Stimulated activated CD8-positive, alpha-beta memory T cell treated with anti-CD3 and anti-CD28 coated beads, Interleukin-2, amount 100 ng/mL, for 48 hours (primary cell): ENCODE measurements at places on chromosomes 6 and 20.

DNA sequence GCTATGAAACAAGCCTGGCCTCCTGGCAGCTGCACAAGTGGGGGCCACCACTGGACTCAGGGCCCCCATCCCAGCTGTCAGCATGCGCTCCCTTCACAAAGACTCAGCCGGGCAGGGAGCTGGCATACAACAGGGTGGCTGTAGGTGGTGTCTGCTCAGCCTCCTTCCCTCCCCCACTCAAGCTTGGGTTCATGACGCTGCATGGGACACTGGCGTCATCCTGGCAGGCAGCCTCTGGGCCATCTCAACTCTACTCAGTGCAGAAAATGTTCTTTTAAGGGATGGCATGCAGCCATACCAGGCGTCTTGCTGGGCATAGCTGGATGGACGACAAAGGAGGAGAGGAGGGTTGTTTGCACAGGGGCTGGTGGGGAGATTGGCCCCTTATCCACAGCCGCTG, 30.5 kb downstream of the SAYSD1 start:
- DNase-seq, result no peak

- DNase-seq, result no peak
These were observed 110.7 kb downstream of the KIF6 start for GRCh38 chr6:39614393-39614950.

GRCh38 chr6:98587555-98587954, 246.8 kb upstream of the POU3F2 start:
- DNase-seq, result no peak

- no peak for DNase-seq
These were observed 79.8 kb upstream of the EMILIN3 start for GRCh38 chr20:41446456-41446855.

- no peak for DNase-seq
These were observed 137.7 kb upstream of the LRFN2 start for GRCh38 chr6:40724886-40725285.

- DNase-seq, result peak; percentile 63
These were observed 19.0 kb upstream of the PREX1 start for GRCh38 chr20:48846516-48847492.

GRCh38 chr6:130513770-130514169, 148.0 kb downstream of the TMEM200A start:
- no peak for DNase-seq

GRCh38 chr6:93293460-93293859, 125.9 kb downstream of the EPHA7 start:
- DNase-seq, result no peak

- no peak for DNase-seq
These were observed 136.5 kb downstream of the ELOVL4 start for GRCh38 chr6:79810871-79811270.

- DNase-seq, result no peak
These were observed 7.9 kb downstream of the UBR2 start for GRCh38 chr6:42571611-42572342.

GRCh38 chr6:111750753-111751673, 122.2 kb downstream of the FYN start:
- DNase-seq, result no peak

DNA sequence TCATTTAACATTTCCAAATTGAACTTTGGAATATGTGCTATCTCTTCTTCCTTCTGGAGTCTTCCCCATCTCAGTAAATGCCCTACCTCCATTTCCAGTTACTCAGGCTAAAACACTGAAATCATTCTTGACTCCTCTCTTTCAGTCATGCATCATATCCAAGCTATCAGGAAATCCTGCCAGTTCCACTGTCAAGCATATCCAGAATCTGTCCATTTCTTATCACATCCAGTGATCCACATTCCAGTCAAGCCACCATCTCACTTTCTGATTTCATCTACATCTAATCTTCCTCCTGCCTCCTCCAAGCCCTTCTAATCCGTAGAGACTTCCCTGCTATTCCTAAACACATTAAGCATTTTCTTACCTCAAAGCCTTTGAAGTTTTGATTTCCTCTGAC, 15.3 kb upstream of the TBC1D32 start:
- DNase-seq, result no peak
